ENCODE measurements at places on chromosomes 2 and 18.

DNA sequence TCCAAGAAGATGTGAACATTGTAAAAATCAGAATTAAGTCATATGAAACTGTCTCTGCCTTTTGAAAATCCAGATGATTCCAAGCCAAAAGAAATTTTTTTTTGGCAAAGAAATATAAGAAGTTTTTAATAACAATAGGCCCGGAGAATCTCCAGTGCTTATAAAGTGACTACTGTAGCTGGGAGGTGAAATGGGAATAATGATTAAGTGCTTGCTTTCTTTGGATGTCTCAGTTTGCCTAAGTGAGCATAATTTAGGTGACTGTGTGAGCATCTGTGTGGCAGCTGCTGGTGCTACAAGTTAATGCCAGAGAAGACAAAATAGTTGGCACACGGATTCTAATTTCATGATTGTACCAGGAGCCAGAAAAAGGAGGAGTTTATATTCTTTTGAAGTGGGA, 185.0 kb downstream of the LTBP1 start:
- no peak for DNase-seq

DNA sequence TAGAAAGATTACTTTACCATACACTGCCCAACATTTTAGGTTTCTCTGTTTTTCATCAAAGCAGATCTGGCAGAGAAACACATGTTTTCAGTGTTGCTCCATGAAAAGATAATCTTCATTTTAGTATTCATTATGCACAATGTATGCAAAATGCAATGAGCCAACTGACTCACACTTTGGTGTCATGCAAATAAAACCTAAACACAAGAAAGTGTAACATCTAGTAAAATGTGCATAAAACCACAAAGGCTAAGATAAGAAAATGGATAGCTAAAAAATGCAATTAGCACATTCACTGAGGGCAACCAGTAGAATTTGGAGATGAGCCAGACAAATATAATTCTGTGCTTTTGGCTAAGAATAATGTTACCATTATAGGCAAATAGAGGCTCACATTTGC, 203.5 kb upstream of the UBE2E3 start:
- DNase-seq, result no peak

DNA sequence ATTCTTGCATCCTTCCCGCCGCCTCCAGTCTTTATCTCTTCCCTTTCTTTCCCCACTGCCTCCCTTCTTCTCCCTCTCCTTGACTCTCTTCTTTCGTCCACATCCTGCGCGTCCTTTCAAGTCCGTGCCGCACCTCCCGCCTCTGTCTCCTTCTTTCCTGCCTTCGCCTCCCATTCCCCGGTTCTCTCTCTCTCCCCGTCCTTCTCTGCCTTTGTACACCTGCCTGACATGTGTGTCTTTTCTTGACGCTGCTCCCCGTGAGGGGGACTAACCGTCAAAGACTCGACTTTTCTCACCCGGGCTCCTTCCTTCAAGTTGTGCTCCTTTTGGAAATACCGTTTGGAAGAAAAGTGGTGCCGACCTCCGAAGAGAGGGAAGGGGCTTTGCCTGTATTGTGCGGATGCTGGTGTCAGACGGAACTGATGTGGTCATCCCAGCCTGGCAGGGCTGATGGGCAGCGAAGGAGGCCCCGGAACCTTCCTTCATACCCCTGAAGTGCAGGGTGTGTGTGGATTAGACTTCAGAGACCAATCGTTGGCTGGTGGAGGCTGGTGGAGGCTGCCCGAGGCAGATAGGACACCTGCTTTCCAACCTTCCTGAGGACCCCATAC, 879 bp downstream of the TMEM178A start:
- no peak for DNase-seq

DNA sequence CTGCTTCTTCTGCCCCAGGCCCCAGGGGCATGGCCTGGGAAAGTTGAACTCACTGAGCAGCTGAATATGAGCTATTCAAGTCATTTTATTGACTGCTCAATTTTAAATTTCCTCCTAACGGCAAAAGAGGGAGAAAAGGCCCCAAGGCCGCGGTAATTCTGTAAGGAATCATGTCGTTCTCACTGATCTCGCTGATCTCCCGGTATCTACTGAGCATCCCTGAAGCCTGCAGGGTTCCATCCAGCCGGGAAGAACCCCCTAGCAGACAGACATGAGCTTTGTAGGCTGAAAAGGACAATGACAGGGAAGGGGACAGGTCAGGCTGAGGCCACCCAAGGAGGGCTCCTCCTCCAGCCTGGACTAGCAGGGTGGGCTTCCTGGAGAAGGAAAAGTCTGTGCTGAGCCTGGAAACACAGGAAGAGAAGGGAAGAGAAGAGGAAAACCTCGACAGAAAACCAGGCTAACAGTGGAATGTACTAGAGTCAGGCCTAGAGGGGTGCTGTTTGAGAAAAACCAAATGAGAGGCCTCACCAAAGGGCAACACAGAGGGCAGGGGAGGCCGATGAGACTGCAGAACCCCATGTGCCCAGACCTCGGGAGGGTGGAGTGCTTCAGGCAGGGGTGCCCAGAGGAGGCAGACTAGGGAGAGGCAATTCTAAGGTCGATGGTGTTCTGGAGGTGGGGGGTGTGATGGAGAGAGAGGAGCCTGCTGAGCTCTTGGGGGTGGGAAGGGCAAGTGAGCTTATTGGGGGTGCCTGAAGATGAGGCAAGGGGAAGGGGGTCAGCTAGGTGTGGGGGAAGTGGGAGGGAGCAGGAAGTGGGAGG, 2.9 kb upstream of the NPPC start:
- no peak for DNase-seq

DNA sequence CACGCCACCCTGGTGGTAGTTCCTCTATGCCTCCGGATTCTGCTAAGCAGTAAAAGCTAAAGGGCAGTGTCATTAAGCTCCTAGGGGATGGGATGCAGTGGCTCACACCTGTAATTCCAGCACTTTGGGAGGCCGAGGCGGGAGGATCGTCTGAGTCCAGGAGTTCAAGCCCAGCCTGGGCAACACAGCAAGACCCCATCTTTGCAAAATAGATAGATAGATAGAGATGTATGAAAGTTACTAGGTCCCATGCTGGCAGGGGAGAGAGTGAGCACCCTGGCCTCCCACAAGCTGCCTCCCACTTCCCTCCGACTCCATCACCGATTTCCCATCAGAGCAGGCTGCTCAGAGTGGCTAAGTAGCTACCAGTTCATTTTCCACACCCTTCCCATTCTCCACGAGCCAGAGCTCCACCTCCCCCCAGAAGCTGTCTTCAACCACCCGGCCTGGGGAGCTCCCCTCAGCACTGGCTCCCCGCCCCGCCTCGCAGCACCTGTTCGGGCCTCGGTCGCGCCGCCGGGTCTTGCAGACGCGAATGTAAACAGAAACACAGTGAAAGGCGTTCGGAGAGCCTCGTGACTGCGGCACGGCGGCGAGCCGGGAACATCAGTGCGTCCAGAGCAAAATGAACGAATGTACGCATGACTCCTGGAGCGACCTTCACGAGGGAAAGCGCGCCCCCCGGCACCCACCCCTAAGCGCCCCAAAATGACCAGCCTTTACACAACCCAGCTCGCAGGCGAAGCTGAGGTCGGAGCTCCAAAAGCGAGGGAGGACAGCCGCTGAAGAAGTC, 598 bp upstream of the CEP68 start:
- DNase-seq, result no peak

DNA sequence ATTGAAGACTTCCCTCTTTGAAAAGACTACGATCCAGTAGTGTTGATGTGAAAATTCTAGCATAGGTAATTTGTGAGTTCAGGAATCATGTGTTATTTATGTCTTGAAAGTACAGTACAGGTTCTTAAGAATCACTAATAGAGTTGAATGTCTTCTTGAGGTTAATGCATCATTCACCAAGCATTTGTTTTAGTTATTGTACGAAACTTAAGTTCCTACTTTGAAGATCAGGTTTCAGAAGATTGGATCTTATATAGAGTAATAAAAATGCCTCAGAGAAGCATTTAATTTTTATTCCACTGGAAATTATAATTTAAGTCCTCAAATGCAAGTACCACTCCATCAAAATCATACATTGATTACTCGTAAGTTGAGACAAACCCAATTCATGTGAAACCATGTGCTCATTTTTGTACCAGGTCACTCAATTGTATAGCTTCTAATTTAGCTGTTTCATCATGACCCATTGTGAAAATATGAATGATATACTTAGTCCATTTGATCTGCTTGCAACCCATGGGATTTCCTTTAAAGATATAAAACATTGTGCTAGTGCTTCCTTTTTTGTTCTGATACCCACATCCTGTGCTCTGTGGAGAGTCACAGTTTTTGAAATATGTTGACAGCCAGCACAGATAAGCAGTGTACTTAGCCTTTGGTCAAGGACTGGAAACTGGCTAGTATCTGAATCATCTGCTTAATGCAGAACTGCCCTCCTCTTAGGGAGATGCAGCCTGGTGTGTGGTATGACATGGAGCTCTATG, 22.5 kb upstream of the RAB27B start:
- DNase-seq, result no peak

GRCh38 chr2:99857867-99858444, 284.4 kb downstream of the AFF3 start:
- no peak for DNase-seq

GRCh38 chr2:29314816-29315571, 199.8 kb downstream of the CLIP4 start:
- no peak for DNase-seq

DNA sequence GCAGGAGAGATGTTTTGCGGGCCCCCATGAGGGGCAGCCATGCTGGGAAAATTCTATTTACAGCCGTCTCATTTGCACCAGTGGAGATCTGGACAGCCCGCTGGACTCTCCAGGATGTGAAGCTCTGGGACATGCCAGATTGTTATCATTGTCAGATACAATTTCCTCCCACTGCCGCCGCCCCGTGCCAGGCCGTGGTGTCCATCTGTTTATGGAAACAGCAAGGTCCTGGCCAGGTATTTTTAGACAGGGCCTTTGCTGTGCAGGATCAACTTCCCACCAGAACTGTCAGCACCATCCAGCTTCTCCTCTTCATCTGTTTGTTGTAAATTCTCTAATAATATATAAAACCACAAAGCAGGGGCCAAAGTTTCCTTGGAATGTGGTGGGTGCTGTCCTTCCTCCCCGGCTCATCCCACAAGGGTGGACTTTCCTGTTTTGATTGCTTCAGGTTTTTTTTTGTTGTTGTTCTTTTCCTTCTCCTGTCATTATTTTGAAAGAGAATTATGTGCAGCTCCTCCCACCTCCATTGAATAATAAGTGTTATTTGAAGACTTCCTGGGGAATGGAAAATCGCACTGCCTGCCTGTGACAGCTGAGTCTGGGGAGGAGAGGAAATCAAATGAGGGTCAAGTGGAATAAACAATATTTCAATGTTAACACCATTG, 398.1 kb downstream of the TNS1 start:
- DNase-seq, result no peak

DNA sequence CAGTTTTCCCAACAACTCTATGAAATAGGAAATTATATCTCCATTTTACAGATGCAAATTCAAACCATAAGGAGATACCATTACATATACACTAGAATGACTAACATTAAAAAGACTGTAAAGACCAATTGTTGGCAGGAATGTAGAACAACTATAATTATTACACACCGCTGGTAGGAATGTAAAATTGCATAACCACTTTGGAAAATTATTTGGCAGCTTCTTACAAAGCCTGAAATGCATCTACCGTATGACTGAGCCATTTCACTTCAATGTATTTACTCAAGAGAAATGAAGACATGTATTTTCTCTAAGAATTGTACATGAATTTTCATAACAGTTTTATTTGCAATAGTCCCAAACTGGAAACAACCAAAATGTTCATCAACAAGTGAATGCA, 189.1 kb upstream of the BCL2L11 start:
- peak; percentile 21 for DNase-seq

DNA sequence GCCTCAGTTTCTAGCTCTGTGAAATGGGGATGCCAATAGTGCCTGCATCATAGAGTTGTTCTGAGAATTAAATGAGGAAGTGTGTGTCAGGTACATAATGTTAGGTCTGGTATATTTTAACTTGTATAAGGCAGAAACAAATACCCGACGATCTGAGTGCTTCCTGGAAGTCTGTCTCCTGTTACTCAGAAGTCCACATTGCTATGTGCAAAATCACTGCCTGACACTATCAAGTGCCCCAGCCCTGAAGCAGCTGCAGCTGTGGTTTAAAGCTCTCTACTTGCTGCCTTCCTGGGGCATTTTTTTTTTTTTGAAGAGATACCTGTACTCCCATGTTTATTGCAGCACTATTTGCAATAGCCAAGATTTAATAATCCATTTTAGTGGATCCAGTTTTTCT, 125.3 kb downstream of the SLC4A3 start:
- no peak for DNase-seq

- DNase-seq, result peak; percentile 71
These were observed 235.4 kb downstream of the TXNL1 start for GRCh38 chr18:56402872-56403516.

DNA sequence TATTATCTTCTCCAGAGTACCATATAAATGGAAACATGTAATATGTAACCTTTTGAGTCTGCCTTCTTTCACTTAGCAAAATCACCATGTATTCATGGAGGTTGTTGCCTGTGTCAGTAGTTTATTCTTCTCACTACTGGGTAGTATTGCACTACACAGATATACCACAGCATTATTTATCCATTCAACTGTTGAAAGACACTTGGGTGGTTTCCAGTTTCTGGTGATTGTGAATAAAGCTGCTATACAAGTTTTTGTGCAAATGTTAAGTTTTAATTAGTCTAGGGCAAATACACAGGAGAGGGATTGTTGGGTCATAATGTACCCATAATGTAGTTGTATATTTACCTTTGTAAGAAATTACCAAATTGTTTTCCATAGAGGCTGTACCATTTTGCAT, 29.6 kb upstream of the RPRD1A start:
- no peak for DNase-seq

DNA sequence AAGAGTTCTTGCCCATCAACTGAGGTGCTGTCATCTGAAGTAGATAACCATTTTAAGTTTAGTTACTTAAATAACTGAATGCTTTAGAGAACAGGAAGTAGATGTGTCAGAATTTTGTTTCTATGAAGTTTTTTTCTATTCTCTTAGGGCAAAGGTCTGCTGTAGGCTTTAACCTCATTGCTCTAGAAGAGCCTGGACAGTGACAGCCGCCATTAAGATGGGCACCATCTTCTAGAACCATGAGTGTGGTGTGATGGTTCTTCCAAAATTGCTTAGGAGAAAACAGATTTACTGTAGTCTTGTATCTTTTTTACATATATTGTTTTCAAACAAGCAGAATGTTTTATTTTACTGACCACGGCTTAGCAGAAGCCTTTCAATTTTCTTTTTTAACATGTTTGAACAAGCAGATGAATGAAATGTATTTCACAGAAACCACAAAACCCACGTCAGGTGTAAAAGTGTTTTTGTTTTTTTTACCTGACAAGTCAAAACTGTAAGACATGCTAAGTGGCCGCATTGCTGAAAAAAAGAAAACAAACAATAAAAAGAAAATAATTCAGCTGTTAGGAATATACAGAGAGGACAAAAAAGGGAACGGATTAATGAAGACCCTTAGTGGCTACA, 77.9 kb downstream of the PRELID3A start:
- DNase-seq, result no peak

DNA sequence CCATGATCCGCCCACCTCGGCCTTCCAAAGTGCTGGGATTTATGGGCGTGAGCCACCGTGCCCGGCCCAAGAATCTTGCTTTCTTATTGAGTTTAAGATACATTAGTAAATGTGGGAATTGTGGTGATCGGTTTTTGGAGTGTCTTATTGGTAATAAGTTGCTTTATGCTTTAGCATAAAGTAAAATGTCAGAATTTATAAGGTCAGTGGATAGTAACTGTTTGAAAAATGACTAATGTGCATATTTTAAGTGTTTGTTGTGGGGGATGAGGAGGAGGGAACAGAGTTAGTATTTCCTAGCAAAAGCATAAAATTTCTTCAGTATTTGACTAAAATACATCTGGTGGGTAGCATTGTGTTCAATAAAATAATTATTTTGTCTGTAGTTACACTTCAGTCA, 77.4 kb downstream of the SLC39A10 start:
- DNase-seq, result no peak

Data from fibroblast of the conjunctiva (primary cell).